NCI-H345 (cell line): ENCODE measurements at places on chromosomes 16 and 17.

- no peak for DNase-seq
Observed at GRCh38 chr16:23141500-23141899, 7.8 kb downstream of the USP31 start.

DNA sequence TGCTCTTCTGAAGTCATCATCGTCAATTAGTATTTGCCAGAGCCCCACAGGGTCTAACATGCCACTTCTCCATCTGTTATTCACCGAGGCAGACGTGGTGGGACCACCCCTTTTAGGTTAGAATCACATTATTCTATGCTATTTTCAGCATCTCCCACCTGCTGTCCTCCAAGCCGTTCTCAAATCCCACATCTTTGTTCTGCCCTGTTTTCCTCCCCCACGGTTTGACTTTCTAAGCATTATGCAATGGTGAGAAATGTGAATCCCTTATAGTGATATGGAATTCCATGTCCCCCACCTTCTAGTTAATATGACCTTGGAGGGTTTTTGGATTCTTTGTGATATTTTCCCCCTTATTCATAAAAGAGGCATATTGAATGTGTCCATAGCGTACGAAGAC lies 634.1 kb upstream of the RBFOX1 start:
- no peak for DNase-seq

GRCh38 chr17:20067711-20068110 lies 58.6 kb downstream of the SPECC1 start:
- DNase-seq = no peak

DNA sequence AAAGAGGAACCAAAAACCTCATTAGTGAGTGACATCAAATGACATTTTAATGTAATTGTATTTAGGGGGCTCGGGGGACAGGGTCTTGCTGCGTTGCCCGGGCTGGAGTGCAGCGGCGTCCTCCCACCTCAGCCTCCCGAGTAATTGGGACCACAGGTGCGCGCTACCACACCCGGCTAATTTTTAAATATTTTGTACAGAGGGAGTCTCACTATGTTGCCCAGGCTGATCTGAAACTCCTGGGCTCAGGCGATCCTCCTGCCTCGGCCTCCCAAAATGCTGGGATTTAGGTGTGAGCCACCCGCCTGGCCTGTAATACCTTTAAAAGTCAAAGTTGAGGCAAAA lies 581 bp downstream of the SNRNP25 start:
- DNase-seq = no peak

DNA sequence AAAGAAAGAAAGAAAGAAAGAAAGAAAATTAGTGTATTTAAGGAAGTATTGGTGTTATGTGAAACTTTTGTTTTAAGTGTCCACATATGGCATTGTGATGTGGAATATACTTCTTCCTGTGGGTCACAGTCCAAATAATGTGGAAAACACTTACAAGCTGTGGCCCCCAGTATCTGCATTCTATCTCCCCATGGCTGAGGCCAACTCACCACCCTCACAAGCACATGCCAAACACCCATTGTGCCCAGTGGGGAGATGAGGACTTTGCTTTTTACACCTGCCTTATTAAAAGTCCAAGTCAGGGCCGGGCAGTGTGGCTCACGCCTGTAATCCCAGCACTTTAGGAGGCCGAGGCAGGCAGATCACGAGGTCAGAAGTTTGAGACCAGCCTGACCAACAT lies 4.0 kb upstream of the P2RX5 start:
- DNase-seq = no peak

- DNase-seq = no peak
Observed at GRCh38 chr16:11273721-11274324, 394 bp upstream of the PRM3 start.

- DNase-seq = no peak
Observed at GRCh38 chr16:46756772-46757171, 8.6 kb upstream of the MYLK3 start.

GRCh38 chr17:59377410-59377809 lies 46.0 kb downstream of the YPEL2 start:
- peak; percentile 70 for DNase-seq

DNA sequence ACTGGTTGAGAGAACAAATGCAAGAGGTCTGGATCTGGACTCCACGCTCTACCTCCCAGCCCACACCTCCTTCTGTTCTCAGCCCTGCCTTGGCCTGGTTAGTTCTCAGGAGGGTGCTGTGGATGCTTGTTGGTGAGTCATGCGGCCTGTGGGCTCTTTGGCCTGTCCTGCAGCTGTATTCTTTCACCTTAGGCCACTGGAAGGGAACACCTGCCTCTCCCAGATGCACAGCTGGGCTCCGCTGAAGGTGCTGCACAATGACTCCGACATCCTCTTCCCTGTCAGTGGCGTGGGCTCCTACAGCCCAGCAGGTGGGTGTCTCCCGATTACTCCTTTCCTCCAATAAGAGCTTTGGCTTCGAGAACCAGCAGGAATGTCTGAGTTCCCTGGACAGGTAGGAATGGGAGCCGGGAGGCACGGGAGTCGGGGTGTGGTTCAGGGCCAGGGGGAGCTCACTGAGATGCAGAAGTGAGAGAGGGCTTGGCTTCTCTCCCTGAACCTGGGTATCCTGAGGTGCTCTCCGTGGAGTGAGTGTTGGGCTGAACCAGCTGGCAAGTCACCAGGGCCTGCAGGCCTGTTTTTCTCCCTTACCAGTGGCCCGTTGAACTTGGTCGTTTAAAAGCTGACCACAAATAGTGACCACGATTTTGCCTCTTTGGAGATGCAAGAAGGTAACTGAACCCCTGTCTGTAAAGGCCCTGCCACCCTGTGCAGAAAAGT lies 85.0 kb downstream of the SNX29 start:
- DNase-seq = no peak
